Kasumi-1 (cell line): ENCODE measurements at places on chromosomes 5 and 9.

- DNase-seq: peak; percentile 66
These were observed 7.9 kb downstream of the GABRP start for GRCh38 chr5:170791325-170791954.

- DNase-seq: no peak
These were observed 103.1 kb downstream of the SERINC5 start for GRCh38 chr5:80152778-80153177.

GRCh38 chr9:119091074-119091473, 278.2 kb downstream of the BRINP1 start:
- no peak for DNase-seq

- DNase-seq: no peak
These were observed 17.6 kb downstream of the COL23A1 start for GRCh38 chr5:178572617-178573016.

DNA sequence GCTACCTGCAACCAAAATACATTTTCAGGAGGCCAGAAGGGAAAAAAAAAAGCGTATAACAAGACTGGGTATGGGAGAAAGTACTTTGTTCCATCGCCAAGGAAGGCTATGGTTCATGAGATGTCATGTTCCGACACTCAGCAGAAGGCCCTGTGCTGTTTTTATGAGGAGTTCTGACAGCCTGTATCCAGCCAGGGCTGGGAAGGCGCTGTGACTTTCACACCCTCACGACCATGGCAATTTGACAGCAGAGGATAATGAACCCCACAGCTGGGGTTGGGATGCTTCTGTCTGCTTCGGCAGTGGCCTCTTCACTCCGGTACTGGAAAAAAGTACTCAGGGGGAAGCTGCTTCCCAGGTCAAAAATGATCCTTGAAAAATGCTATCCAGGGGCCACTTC, 154.4 kb downstream of the PRELID2 start:
- no peak for DNase-seq

GRCh38 chr5:109411627-109412026, 1.9 kb upstream of the PJA2 start:
- no peak for DNase-seq

- DNase-seq: no peak
These were observed 324 bp upstream of the RGMB start for GRCh38 chr5:98773214-98773463.

DNA sequence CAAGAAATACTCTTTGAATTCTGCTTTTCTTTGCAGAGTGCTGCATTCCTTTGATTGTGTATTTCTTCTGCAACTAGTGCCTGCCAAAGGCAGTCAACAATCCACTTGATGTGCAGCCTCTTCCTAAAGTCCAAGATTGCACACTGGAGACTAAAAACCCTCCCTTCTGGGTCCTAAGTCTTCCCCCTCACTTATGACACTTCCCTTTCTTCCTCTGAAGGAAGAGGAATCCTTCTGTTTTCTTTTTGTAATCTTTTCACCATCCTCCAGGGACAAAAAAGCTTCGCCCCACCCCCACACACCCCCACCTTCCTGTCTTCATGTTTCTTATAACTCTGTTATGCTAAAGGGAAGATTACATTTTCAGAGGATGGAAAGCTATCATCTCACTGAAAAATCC, 39.9 kb downstream of the WDR36 start:
- no peak for DNase-seq

GRCh38 chr5:77777281-77777892, 1.2 kb upstream of the TBCA start:
- DNase-seq: no peak

DNA sequence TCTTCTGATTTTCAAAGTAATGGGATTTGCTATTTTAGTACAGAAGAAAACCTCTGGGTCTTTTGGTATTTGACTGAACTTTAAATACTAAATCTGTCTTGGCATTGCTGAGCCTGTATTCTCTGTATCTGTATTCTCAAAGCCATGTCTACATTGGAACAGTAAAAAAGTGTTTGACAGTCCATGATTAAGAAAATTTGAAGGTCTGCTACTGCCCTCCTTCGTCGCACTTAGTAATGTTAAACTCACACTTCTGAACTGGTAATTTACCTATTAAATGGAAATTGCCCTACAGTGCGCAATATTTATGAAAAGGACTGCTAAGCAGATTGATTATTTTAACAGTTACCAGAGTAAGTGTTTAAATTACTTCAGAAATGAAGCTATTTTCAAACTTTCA, 165.7 kb upstream of the SMC2 start:
- DNase-seq: no peak

DNA sequence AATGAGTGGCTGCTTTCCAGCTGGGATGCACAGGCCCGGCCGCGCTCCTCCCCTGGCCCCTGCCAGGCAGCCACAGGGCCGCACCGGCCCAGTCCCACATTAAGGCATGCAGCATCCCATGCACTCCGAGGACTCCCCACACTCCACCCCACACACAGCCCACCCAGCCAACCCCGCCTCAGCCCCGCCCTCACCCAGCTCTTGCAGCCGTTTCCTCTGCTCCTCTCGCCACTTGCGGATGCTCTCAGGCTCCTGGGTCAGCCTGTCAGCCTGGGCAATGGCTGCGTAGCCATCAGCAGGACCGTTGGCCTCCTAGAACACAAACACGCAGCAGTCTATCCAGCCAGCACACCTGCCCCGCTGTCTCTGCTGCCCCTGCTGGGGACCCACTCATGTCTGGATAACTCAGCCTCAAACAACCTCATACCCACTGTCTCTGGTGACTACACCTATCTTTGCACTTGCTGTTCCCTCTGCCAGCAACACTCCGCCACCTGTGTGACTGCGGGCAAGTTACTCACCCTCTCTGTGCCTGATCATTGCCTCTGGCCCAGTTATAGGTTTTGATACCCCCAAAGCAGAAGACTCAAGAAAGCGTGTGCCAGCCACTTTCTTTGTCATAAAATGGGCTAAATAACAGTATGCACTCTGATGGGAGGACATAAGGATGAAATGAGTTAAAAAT, 9.3 kb downstream of the HIGD2A start:
- DNase-seq: no peak

DNA sequence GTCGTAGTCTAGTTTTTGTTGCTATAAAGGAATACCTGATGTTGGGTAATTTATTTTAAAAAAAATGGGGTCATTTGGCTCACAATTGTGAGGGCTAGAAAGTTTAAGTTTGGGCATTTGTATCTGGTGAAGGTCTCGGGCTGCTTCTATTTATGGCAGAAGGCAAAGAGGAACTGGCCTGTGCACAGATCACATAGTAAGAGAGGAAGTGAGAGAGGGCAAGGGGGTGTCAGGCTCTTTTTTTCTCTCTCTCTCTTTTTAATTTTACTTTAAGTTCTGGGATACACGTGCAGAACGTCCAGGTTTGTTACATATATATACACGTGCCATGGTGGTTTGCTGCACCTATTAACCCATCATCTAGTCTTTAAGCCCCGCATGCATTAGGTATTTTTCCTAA, 453.3 kb downstream of the DIRAS2 start:
- DNase-seq: peak; percentile 85

- no peak for DNase-seq
These were observed 10.5 kb upstream of the SCGB3A1 start for GRCh38 chr5:180601591-180602480.

DNA sequence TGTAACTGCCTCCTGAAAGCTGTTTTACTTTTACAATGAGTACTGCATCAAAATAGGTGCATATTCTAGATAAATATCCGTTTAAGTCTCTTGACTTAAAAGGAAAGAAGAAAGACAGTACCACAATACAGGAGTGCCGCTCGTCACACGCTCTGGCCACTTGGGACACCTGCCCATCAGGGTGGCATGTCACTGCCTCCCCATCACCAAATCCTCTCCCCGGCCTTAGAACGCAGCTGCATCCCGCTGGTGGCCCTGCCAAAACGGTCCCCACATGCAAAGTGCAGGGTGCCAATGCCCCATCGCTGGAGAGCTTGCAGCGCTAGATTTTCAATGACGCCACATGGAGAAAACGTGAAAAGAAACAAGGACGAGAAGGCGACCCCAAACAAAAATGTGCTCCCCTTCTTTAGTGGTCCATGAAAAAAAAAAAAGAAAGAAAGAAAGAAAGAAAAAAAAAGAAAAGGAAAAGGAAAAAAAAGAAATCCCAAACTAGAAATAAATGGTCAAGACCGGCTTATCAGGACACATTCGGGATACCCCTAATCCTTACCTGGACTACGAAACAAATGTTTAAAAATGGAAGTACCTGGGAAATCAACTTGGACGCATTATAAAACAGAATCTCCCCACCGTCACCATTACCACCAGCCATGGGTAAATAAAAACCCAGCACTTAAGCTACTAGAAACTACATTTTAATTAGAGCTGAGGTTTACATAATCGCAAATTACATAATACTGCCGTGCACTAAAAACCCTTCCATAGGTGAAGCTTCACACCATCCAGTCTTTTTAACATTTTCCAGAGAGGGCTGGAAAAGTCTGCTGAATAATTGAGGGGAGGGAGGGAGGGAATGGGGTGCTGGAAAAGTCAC, 1.0 kb downstream of the ANKH start:
- peak; percentile 10 for DNase-seq

DNA sequence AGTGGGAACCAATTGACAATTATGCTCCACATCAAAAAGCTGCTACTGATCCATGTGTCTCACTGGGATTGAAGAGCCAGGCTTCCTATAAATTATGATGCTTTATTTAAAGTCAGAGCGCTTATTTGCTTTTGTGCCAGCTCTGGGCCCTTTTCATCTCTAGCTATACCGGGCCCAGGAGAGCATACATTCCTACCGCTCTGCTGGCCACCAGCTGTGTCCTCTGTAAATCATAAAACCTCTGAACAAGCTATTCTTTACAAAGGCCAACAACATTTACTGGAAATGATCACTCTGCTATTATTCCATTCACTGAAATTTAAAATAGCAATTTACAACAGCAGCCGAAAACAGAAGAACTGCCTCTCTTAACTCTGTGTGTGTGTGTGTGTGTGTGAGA, 86.6 kb downstream of the ZNF608 start:
- peak; percentile 22 for DNase-seq

GRCh38 chr9:131658377-131659129, 81.3 kb downstream of the RAPGEF1 start:
- DNase-seq: no peak

DNA sequence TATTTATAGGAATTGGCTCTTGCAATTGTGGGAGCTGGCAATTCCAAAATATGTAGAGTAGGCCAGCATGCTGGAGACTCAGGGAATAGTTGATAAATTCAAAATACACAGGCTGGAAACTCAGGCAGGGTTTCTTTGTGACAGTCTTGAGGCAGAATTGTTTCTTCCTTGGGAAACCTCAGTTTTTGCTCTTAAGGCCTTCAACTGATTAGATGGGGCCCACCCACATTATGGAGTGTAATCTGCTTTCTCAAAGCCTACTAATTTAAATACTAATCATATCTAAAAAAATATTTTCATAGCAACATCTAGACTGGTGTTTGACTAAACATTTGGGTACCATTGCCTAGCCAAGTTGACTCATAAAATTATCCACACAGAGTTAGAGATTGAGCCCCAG, 27.6 kb downstream of the CWC27 start:
- DNase-seq: no peak

DNA sequence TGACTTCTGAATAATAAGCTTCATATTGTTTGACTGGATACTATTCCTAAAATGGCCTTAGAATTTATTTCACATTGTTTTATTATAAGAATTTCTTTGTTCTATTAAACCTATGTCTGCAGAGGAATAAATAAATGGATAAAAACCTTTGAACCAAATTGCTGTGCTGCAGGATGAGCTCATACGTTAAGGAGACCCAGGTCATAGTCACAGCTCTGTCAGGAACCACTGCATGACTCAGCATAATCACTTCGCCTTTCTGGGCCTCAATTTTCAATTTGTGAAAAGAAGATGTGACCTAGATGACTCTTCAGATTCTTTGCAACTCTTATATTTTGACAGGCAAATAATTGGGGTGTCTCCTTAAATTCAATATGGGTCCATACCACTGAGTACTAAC, 36.7 kb upstream of the HMHB1 start:
- DNase-seq: no peak

DNA sequence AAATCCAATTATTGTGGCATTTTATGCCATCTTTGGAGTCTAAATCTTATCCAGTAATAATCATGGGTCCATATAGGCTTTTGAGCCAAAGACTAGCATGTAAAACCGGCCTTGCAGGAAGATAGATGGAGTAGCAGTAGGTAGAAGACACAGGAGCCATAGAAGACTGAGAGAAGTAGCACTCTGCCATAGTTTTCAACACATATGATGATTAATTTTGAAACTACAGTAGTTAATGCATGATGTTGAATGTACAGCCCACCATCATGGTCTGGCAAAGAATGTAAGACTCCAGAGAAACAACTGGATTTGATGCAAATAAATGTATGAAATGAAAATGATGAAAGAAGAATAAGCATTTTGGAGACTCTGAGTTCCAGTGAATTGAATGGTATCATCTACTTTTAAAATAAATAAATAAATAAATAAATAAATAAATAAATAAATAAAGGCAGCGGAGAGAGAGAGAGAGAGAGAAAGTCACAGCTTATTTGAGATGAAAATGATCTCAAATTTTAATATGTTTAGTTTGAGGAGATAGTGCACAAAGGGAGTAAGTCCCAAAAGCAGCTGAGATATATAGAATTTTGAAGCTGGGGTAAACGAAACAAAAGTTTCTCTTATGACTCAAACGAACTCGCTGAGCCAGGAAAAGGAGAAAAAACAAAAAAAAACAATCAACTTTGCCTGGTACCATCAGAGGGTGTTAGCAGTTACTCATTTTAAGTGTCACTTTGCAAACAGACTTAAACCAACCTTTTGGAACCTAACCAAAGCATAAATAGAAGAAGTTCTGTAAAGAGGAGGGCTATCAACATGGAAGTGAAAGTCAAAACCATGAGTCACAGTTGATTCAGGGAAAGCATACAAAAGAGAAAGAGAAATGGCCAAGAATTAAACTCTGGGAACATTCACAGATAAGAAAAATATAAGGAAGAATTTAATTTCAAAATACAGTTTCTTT, 388.7 kb downstream of the CETN3 start:
- peak; percentile 45 for DNase-seq

- DNase-seq: no peak
These were observed 87.1 kb downstream of the HMHB1 start for GRCh38 chr5:143898916-143899591.

GRCh38 chr5:111563031-111563822, 50.9 kb upstream of the STARD4 start:
- DNase-seq: no peak

DNA sequence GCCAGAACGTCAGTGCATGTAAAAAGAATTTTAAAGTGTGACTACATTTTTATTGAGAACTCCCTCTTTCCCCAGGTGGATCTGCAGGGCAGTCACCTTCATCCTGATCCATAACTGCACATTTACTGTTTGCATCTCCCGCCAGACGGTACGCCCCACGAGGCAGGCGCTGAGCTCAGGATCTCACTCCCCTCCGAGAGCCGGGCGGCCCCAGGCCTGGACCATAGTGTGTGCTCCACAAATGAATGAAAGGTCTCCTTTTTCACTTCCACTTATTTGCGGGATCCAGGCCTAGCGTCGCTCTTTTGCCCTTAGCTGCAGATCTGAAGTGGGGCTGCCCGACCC, 378 bp downstream of the DROSHA start:
- DNase-seq: peak; percentile 61
